NCI-H1092 (cell line): ENCODE measurements at places on chromosomes 6 and 20.

DNA sequence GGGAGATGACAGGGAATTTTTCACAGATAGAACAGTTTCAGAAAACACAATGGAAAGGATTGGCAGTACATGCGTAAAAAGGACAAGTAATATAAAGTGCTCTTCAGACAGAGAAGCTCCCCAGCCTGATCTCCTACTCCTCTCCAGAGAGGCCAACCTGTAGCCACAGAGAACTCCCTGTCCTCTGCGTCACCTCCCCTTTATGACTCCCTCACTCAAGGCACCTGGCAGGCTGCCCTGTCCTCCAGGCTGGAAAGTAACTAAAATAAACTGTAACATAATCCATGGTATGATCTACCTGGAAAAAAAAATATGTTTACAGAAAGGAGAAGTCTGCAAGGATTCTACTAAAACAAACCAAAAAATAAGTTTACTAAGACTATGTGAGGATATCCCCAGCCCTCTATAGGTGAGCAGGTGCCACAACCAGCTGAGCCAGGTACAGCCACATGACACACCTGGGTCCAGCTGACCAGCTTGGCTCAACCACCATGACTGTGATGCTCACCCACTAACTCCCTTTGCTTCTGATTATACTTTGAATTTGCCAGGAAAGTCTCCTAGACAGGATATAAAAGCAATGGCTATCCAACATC lies 29.2 kb downstream of the MBOAT1 start:
- DNase-seq, result no peak

- DNase-seq, result no peak
Observed at GRCh38 chr6:136541395-136541794, 8.8 kb downstream of the MAP7 start.

- no peak for DNase-seq
Observed at GRCh38 chr6:2508071-2508470, 242.7 kb downstream of the MYLK4 start.

DNA sequence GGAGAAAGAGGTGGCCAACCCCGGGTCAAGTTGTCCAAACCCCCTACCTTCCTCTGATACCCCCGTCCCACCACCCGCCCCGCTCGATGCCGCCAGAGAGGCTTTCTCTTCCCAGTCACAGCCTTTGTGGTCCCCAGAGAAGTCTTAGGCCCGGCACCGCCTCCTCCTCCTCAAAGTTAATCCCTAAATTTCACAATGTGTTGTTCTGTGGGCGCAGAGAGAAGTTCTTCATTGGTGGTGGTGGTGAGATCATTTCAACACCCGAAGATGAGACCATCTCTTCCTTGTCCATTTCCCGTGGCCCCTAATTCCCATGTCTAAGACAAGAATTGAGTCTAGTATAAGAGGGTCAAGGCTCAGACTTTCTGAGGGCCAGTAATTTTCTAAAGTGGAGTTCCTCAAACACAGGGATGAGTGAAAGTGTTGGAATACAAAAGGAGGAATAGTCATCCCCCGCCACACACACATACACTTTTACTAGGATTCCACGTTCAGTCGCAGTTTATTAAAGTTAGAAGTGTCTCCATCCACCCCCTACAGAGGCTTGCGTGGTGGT lies 10.4 kb downstream of the TRIM31 start:
- DNase-seq, result no peak

DNA sequence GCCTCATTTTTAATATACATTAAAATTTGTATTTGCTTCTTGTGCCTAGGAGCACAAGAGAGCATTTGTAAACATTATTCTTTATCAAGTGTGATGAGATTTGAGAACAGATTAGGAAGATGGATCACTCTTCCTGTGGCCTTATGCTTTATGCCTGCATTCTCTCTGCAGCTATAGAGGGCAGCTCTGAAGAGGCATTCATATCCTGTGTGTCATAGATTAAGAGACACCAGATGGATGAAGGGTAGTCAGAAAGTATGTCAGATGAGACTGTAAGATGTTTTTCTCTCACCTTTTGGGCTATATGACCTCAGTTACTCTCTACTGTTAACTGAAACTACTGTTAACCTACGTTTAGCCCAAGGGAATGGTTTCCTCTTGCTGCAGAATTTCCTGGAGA lies 61.4 kb downstream of the DNAH8 start:
- DNase-seq, result no peak

GRCh38 chr6:144753023-144753705 lies 468.0 kb downstream of the UTRN start:
- no peak for DNase-seq
